ENCODE measurements at places on chromosomes 11 and 22.
A peak's percentile ranks its signal among the peaks of the same experiment; 100 is the strongest.

DNA sequence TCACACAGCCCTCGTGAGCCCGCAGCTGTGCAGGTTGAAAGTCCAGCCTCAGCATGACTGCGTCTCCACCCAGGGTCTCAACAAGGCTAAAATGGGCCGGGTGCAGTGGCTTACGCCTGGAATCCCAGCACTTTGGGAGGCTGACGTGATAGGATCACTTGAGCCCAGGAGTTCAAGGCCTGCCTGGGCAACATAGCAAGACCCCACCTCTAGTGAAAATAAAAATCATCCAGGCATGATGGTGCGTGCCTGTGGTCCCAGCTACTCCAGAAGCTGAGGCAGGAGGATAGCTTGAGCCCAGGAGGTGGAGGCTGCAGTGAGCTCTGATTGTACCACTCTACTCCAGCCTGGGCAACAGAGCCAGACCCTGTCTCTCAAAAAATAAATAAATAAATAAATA, 100.8 kb upstream of the PRR5 start:
- no peak for DNase-seq

GRCh38 chr11:61892085-61892370, 683 bp upstream of the FADS3 start:
- DNase-seq: no peak

DNA sequence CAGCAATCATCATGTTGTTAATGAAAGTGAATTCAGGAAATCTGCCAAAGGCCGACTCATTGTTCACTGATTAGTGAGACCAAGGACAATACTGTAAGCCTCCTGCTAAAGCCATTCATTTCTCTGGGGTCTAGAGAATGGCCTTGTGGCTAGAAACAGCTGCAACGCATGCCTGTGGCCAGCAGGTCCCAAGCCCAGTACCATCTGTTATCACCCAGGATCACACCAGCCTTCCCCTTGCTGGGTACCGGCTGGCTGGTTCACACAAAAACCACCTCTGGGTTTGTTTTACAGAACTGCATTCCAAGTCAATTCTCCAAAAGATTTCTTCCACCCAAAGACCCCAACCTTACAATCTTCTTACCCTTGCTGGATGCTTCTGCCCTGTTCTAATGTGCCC, 1.1 kb downstream of the PLAAT5 start:
- DNase-seq: no peak

- DNase-seq: no peak
These were observed at the start of gene A4GALT for GRCh38 chr22:42720263-42721044. TSS of gene A4GALT (minus strand) at chr22:42720870. CDS start at chr22:42693951, 26,919 bp downstream.

GRCh38 chr11:64260147-64260708, 8.9 kb downstream of the PLCB3 start:
- DNase-seq: no peak

DNA sequence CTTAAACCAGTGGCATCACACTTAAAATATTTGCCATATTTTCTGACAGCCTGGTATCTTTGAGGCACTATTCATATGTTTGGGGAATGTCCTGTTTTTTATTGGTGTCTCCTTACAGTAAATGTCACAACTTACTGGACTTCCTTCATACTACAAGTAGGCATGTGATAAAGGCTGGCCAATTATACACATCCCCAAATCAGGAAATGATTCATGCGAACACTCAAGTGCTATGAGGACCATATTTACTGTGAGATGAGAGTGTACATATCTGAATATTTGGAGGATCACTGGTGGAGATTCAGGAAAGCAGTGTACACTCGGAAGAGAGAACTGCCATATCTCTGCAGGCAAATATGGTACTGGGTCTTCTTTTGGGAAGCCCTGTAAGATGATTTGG, 913.8 kb upstream of the CHORDC1 start:
- DNase-seq: no peak

GRCh38 chr11:1503708-1504104, 17.1 kb upstream of the MOB2 start:
- DNase-seq: peak; percentile 69

Data from G401 (cell line).